CD4-positive, alpha-beta memory T cell (primary cell): ENCODE measurements at places on chromosomes 3 and 15.

GRCh38 chr15:48317221-48317620, 14.0 kb upstream of the DUT start:
- no peak for DNase-seq

DNA sequence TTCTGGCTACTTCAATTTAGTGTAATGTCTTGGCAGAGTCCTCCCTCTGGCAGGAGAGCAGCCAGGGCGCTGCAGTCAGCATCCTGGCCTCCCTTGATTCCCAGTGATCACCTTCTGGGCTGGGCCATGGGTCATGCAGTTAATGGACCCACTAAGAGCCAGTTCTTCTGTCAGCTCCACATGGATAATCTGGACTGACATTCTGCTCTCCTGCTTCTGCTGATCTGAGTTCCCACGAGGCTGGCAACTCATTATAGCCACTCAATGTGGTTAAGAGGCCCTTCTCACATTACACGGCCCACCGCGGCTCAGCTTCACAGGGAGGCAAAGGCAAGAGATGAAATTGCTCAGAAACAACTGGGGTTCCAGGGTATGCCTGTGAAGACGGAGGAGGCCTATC, 94.0 kb downstream of the WDR76 start:
- no peak for DNase-seq

DNA sequence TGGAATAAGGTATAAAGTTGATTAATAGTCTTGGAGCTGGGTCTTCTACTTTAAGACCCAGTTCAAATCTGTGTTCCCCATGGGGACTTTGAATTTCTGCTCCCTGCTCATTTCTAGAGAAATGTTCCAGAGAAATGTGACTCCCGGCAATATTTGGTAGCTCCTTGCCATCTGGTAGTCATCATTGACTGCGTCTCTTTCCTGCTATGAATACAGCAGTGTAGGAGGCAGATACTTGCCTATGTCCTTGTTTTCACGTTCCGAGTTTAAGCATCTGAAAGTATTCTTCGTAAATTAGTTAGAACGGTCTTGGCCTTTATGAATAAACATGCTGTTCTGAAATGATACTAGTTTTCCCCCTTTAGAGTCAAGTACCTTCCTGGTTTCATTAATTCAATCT, 352.9 kb downstream of the PTPRG start:
- DNase-seq = no peak

GRCh38 chr15:81101894-81102815, 31.9 kb upstream of the CFAP161 start:
- no peak for DNase-seq

DNA sequence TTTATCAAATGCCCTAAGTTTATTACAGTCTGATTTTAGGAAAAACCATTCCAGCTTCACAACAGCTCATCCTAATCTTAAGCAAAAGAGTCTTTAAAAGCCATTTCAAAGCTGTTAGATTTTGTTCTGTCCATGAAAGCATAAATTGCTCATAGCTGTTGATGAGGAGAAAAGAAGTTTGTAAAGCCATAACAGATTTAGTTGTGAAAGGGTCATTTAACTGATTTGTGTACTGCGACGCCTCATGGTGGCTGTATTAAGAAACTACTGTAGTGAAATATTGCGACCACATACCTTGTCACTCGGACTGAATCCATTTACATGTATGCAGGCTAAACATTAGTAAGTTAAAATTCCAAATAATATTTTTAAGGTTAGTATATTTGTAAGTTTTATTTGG, 20.9 kb downstream of the BBX start:
- no peak for DNase-seq

GRCh38 chr3:183428447-183429211, at the start of gene MCF2L2:
Gene MCF2L2, minus strand, starts transcription at chr3:183428619. Its CDS starts 642 bp downstream, at chr3:183427977.
- DNase-seq = peak; percentile 82

- no peak for DNase-seq
These were observed 26.0 kb downstream of the GLDN start for GRCh38 chr15:51367322-51367976.

DNA sequence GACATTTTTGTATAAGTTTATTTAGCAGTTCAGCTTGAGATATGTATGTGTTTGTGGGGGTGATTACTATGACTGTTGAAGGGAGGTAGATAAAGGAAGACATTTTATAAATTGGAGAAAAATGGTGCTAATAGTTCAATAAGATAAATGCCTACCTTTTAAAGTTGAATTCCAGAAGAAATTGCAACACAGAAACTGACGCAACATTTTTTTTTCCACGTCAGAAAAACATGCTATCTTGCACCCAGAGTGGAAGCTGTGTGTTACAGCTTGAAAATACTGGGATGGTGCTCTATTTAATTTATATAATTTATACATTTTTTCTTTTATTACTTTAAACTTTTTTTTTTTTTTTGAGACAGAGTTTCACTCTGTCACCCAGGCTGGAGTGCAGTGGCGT, 171.7 kb downstream of the WNT5A start:
- no peak for DNase-seq

DNA sequence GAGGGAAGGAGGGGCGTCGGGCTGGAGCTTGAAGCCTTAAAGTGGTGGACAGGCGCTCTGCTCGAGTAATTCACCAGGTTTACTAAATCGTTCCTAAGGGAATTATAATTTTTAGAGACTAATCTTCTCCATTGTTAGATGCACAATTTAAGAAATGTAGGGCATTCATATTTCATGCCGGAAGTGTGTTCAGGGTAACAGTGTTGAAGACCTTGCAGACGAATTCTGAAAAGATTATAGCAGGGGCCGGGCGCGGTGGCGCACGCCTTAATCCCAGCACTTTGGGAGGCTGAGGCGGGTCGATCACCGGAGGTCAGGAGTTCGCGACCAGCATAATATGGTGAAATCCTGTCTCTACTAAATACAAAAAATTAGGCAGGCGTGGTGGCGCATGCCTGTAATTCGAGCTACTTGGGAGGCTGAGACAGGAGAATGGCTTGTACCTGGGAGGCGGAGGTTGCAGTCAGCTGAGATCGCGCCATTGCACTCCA, 365 bp upstream of the GTF2A2 start:
- no peak for DNase-seq

GRCh38 chr3:145698250-145698649, 462.7 kb downstream of the PLOD2 start:
- no peak for DNase-seq

GRCh38 chr15:94033014-94033682, 198.2 kb upstream of the MCTP2 start:
- no peak for DNase-seq
